ENCODE measurements at places on chromosomes 4 and X.

DNA sequence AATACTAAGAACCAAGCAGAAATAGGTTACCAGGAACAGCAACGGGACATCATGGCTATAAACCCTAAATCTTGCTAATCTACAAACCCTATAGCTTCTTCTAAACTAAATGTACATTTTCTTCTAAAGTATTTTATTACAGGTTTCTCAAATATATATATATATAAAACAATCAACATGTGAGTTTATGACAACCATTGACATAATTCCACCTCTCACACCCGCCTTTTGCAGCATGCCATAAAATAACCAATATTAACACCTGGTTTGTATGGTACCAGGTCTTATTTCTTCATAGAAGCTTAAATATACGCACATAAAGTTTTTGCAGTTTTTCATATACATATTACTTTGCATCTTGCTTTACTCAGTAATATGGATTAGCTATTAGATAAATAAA lies 955.3 kb upstream of the LCORL start:
- DNase-seq: no peak

GRCh38 chr4:169270810-169271691 lies at the start of gene SH3RF1:
Gene SH3RF1, minus strand, starts transcription at chr4:169270956. Its CDS starts 1,744 bp downstream, at chr4:169269212.
- peak; percentile 79 for DNase-seq

GRCh38 chrX:22373766-22374165 lies 101.1 kb downstream of the CBLL2 start:
- DNase-seq: no peak

DNA sequence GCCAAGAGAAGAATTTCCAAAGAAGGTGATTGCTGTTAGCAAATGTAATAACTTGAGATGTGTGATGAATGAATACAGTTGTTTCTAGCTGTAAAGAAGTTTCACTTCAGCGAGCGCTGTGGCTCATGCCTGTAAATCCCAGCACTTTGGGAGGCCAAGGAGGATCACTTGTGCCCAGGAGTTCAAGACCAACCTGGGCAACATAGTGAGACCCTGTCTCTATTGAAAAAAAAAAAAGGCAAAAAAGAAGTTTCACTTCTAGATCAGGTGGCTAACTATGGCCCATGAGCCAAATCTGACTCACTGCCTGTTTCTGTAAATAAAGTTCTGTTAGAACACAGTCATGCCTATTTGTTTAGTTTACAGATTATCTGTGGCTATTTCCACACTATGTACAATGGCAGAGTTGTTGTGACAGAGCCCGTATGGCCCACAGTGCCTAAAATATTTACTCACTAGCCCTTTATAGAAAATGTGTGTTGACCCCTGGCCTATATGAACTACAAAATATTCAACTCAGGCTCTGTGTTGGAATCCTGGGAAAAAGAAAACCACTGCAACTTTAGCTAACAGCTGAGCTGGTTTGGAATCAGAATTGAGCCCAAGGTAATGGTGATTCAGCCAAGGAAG lies 54.1 kb upstream of the PRPS1 start:
- peak; percentile 22 for DNase-seq

DNA sequence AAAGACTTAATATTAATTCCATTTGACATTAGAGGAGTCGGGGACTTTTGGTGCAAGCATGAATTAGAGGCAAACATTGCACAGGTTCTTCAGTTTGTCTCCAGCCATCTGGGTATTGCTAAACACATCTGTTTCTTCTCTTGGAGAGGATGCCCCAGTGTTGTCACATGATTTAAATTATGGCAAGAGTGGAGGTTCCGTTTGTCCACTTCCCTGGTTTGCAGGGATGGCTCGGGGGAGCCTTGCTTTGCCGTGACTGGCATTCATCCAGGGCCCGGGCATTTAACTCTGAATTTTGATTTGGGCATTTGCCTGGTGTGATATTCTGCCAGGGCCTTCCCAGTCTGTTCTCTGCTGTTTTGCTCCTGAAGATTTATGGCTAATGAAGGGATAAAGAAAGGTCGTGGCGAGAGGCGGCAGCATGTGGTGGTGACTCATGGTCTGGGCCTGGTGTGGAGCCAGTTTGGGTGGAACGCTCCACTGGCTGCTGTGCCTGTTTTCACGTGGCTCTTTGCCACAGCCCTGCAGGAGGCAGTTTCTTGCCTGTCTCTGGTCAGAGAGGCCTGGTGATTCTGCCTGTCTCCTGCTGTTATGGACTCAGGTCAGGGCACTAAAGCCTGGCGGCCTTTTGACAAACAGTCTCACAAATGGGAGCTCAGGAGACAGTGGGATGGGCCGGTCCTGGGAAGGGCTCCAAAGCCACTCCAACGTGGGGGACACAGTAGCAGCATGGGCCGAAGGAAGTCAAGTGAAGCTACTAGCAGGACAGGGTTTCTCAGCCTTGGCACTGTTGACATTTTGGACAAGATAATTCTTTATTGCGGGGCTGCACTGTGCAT lies 99.4 kb upstream of the PGRMC2 start:
- DNase-seq: peak; percentile 94

- DNase-seq: no peak
Observed at GRCh38 chr4:66023061-66023460, 352.8 kb upstream of the EPHA5 start.
